ENCODE measurements at places on chromosomes 13 and 19. TPM values are rescaled to one million over a fixed set of nuclear protein-coding genes. Genes with fewer than 3 reads are reported as not detected.

- no peak overlapping the region for H3K27ac ChIP-seq
- H3K4me1 ChIP-seq = peaks cover 17% of the 10 kb centered on the region
- no peaks in the 10 kb centered on the region for H3K27me3 ChIP-seq
- H3K36me3 ChIP-seq = no peaks in the 10 kb centered on the region
- H3K4me3 ChIP-seq = no peak overlapping the region
Observed at GRCh38 chr13:98280176-98280510, 103.1 kb upstream of the RNF113B start.

The MAB21L1 gene
- total RNA-seq = 1.8 TPM

- peaks cover 18% of the 10 kb centered on the region for H3K36me3 ChIP-seq
- no peak overlapping the region for H3K4me3 ChIP-seq
- peaks cover 7% of the 10 kb centered on the region for H3K4me1 ChIP-seq
- H3K27me3 ChIP-seq = no peaks in the 10 kb centered on the region
Observed at GRCh38 chr13:98405107-98405571, 171.8 kb downstream of the STK24 start.

The ZNF154 gene
- total RNA-seq = 7.8 TPM

DNA sequence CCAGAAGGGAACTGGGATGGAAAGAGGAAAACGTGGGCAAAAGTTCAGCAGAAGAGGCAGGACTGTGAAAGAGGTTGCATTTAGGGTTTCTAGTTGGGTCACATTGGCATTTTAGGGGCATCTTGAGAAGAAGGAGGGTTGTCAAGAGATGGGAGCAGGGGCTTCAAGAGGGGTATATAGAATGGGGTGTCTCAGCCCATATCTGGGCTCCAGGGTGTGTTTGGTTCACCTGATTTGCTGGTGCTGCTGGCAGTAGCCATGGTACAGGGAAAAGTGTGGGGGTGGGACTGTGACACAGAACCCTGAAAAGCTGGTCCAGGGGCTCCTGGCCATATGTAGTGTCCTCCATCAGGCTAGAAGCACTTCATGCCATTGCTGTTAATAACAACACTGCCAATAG is 22.5 kb downstream of the MAST3 start:
- no peak overlapping the region for H3K27ac ChIP-seq
- no peak overlapping the region for H3K4me3 ChIP-seq
- no peaks in the 10 kb centered on the region for H3K36me3 ChIP-seq
- H3K4me1 ChIP-seq = peaks cover 23% of the 10 kb centered on the region
- H3K27me3 ChIP-seq = no peaks in the 10 kb centered on the region

- peaks cover 35% of the 10 kb centered on the region for H3K27me3 ChIP-seq
- H3K4me1 ChIP-seq = peaks cover 28% of the 10 kb centered on the region
- peak; percentile 93 for DNase-seq
Observed at GRCh38 chr19:49690656-49691242, at the start of gene CPT1C. Gene CPT1C (plus strand): TSS chr19:49691116. CDS start chr19:49692253, 1,137 bp downstream.

GRCh38 chr13:37905736-37906135 is 36.2 kb upstream of the TRPC4 start:
- no peak overlapping the region for H3K4me3 ChIP-seq
- no peaks in the 10 kb centered on the region for H3K4me1 ChIP-seq
- H3K27ac ChIP-seq = no peak overlapping the region
- no peak for DNase-seq
- H3K27me3 ChIP-seq = no peaks in the 10 kb centered on the region

- peak within 1 kb of the TSS; percentile 47 for H3K4me3 ChIP-seq
- H3K27me3 ChIP-seq = no peaks in the 10 kb centered on the region
- peaks cover 12% of the 10 kb centered on the region for H3K4me1 ChIP-seq
- peak; percentile 75 for DNase-seq
- peak within 1 kb of the TSS; percentile 79 for H3K27ac ChIP-seq
Observed at GRCh38 chr13:33016414-33017322, at the start of gene KL. Gene KL (plus strand): TSS chr13:33016423. CDS start chr13:33016441, 18 bp downstream.

GRCh38 chr13:69857183-69857821 is 250.3 kb upstream of the ATXN8OS start:
- no peaks in the 10 kb centered on the region for H3K4me1 ChIP-seq
- no peak overlapping the region for H3K27ac ChIP-seq
- no peaks in the 10 kb centered on the region for H3K36me3 ChIP-seq
- no peaks in the 10 kb centered on the region for H3K27me3 ChIP-seq
- no peak for DNase-seq

The OSCAR gene
- not detected for total RNA-seq

GRCh38 chr13:78655007-78655406 is 3.9 kb downstream of the OBI1 start:
- H3K4me3 ChIP-seq = no peak overlapping the region
- no peaks in the 10 kb centered on the region for H3K27me3 ChIP-seq
- no peak overlapping the region for H3K27ac ChIP-seq
- H3K36me3 ChIP-seq = no peaks in the 10 kb centered on the region
- DNase-seq = no peak
- no peaks in the 10 kb centered on the region for H3K4me1 ChIP-seq

- H3K27me3 ChIP-seq = no peaks in the 10 kb centered on the region
- no peak for DNase-seq
- no peak overlapping the region for H3K4me3 ChIP-seq
- H3K27ac ChIP-seq = no peak overlapping the region
- no peaks in the 10 kb centered on the region for H3K4me1 ChIP-seq
- no peaks in the 10 kb centered on the region for H3K36me3 ChIP-seq
Observed at GRCh38 chr13:74966275-74966674, 515.7 kb downstream of the TBC1D4 start.

DNA sequence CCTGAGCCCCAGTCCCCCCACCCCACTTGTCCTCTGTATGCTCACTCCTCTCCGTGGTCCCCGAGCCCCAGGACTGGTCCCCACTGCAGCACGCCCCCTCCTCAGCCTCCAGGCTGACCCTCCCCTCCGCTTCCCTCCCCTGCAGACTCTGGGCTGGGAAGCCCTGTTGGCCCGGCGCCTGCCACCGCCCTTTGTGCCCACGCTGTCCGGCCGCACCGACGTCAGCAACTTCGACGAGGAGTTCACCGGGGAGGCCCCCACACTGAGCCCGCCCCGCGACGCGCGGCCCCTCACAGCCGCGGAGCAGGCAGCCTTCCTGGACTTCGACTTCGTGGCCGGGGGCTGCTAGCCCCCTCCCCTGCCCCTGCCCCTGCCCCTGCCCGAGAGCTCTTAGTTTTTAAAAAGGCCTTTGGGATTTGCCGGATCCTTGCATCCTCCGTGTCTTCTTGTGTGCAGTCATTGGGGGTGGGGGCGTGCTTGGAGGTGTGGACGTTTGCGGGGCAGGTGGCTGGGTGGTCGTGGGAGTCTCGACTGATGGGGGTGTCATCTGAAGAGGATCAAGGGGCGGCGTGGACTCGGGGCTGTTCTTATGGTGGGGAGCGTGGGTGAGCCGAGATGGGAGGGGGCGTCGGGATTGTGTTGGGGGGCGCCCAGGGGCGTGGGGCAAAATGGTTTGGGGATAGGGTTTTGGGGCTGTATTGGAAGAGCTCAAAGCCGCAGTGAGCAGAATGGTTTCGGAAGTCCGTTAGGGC is 3.5 kb downstream of the PTGER1 start:
- H3K4me3 ChIP-seq = no peak overlapping the region
- H3K27ac ChIP-seq = no peak overlapping the region
- no peak for DNase-seq
- no peaks in the 10 kb centered on the region for H3K4me1 ChIP-seq

- H3K27ac ChIP-seq = no peak overlapping the region
- peaks cover 4% of the 10 kb centered on the region for H3K27me3 ChIP-seq
- no peaks in the 10 kb centered on the region for H3K36me3 ChIP-seq
- H3K4me1 ChIP-seq = no peaks in the 10 kb centered on the region
- DNase-seq = no peak
- H3K4me3 ChIP-seq = no peak overlapping the region
Observed at GRCh38 chr19:46189971-46190888, 39.3 kb upstream of the IGFL1 start.

DNA sequence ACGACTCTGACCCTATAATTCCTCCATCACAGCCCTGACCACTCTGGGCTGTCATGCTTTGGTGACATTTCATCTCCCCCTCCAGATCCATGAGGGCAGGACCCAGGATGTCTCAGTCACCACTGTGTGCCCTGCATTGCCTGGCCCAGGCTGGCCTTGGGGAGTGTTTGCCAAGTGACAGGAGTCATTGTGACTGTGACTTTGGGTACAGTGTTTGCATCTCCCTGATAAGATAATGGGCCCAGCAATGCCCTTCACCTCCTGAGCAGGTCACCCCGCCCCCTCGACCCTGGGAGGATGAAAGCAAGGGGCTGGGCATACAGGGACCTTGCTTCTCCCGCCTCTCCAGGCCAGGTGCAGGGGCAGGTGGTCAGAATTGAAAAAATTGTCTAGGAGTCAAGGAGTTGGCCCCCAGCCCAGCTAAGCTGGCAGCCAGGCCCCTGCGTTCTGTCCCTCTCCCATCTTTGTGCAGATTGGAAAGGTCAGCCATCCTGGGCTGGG is 5.9 kb upstream of the ATP4A start:
- H3K4me1 ChIP-seq = no peaks in the 10 kb centered on the region
- H3K4me3 ChIP-seq = no peak overlapping the region
- H3K27me3 ChIP-seq = peaks cover 20% of the 10 kb centered on the region
- DNase-seq = no peak
- H3K27ac ChIP-seq = no peak overlapping the region

DNA sequence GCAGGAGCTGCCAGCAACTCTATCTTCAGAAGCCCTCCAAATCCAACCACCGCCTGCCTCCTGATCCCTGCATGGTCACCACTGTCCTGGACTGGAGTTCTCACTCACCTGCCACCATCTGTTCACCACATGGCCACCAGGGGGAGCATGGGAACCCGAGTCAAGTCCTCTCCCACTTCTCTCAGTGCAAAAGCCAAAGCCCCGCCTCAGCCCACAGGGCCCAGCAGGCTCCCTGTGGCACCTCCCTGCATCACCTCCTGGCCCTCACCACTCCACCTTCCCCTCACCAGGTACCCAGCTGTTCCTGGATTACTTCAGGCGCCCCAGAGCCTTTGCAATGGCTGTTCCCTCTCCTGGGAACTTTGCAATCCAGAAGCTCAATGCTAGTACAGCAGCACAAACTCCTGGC is 5.3 kb downstream of the DHPS start:
- H3K4me3 ChIP-seq = no peak overlapping the region
- peaks cover 13% of the 10 kb centered on the region for H3K4me1 ChIP-seq
- H3K27me3 ChIP-seq = no peaks in the 10 kb centered on the region
- peaks cover 59% of the 10 kb centered on the region for H3K36me3 ChIP-seq
- no peak overlapping the region for H3K27ac ChIP-seq
- DNase-seq = peak; percentile 89

The TMPRSS9 gene
- 0.68 TPM for total RNA-seq

GRCh38 chr13:63910511-63910910 is 2494.9 kb upstream of the PCDH20 start:
- H3K4me1 ChIP-seq = peaks cover 7% of the 10 kb centered on the region
- no peaks in the 10 kb centered on the region for H3K27me3 ChIP-seq
- no peak overlapping the region for H3K27ac ChIP-seq
- no peak overlapping the region for H3K4me3 ChIP-seq
- no peak for DNase-seq

The ZNF558 gene
- total RNA-seq = 29.3 TPM

DNA sequence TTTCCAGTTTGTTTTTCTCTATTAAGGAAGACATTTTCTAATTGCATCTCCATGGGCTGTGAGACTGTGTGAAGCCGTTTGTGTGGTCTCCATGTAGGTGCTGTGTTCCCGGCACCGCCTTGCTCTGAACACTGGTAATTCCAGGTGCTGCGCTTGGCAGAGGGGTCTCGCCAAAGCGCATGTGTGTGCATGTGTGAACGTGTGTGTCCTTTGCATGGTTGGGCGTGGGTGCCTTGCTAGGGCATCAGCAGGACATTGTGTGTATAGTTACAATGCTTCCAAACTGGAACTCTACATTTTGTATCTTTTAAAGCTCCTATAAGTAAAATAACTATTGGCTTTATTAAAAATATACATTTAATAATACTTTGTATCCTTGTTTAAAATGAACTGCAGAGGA is 9.8 kb upstream of the GPI start:
- H3K27me3 ChIP-seq = no peaks in the 10 kb centered on the region
- H3K4me3 ChIP-seq = no peak overlapping the region
- H3K27ac ChIP-seq = no peak overlapping the region
- no peak for DNase-seq

The DENND1C gene
- total RNA-seq = 0.99 TPM

DNA sequence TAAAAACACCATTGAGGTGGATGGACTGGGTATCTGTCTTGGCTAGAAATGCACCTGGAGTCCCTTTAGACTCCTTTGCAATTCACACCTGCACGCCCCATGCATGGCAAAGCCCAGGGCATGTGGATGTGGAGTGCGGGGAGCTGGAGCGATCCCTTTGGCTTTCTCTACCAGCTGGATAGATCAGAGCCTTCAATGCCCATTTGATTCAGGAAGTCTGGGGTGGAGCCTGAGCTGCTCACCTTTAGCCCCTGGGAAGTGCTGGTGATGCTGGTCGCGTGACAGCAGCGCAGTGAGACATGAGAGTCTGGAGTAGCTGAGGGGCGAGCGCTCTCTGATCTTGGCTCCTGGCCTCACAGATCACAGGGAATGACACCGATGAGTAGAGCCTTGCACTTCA is 4.8 kb upstream of the ZNF536 start:
- no peaks in the 10 kb centered on the region for H3K4me1 ChIP-seq
- H3K27me3 ChIP-seq = no peaks in the 10 kb centered on the region
- H3K27ac ChIP-seq = no peak overlapping the region
- no peaks in the 10 kb centered on the region for H3K36me3 ChIP-seq
- no peak for DNase-seq
- H3K4me3 ChIP-seq = no peak overlapping the region

DNA sequence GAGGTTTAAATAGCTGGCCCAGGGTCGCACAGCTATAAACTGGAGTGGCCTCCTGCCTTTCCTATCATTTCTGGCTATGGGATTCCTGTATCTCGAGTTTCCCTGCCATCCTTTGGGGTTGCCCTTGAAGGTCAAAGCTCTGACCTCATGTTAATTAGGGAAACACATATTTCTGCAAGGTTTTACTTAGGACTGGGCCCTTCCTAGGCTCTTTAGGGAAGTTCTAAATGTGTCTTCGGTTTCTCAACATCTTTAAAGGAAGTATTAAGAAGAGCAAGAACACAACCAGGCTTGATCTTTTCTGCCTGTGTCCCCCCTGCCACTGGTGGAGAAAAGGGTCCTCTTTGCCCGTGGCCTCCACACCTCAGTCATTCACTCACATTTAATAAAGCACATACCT is 10.8 kb downstream of the LCP1 start:
- no peak overlapping the region for H3K27ac ChIP-seq
- no peaks in the 10 kb centered on the region for H3K27me3 ChIP-seq
- no peaks in the 10 kb centered on the region for H3K4me1 ChIP-seq
- no peak overlapping the region for H3K4me3 ChIP-seq
- DNase-seq = no peak
- no peaks in the 10 kb centered on the region for H3K36me3 ChIP-seq

The HSPB6 gene
- total RNA-seq = 275 TPM

The SPATA13 gene
- 16.1 TPM for total RNA-seq

The ZNF525 gene
- total RNA-seq = 6.3 TPM

- no peak overlapping the region for H3K4me3 ChIP-seq
- H3K27ac ChIP-seq = no peak overlapping the region
- no peaks in the 10 kb centered on the region for H3K27me3 ChIP-seq
- no peak for DNase-seq
- H3K4me1 ChIP-seq = no peaks in the 10 kb centered on the region
Observed at GRCh38 chr13:39641645-39642044, 13.8 kb upstream of the COG6 start.

- no peak overlapping the region for H3K4me3 ChIP-seq
- H3K27ac ChIP-seq = no peak overlapping the region
- H3K4me1 ChIP-seq = peaks cover 17% of the 10 kb centered on the region
- peaks cover 8% of the 10 kb centered on the region for H3K36me3 ChIP-seq
- no peaks in the 10 kb centered on the region for H3K27me3 ChIP-seq
Observed at GRCh38 chr19:5641171-5641570, 18.3 kb downstream of the SAFB start.

The SMIM24 gene
- total RNA-seq = not detected
